ENCODE measurements at places on chromosomes 12 and 14.

- DNase-seq: no peak
These were observed 71.5 kb downstream of the POLR3B start for GRCh38 chr12:106429043-106429552.

GRCh38 chr14:74667758-74668157 is 45.1 kb downstream of the AREL1 start:
- DNase-seq: no peak

GRCh38 chr14:81235096-81235495 is 14.3 kb upstream of the GTF2A1 start:
- no peak for DNase-seq

- no peak for DNase-seq
These were observed 270.8 kb upstream of the BTG1 start for GRCh38 chr12:92416385-92416812.

DNA sequence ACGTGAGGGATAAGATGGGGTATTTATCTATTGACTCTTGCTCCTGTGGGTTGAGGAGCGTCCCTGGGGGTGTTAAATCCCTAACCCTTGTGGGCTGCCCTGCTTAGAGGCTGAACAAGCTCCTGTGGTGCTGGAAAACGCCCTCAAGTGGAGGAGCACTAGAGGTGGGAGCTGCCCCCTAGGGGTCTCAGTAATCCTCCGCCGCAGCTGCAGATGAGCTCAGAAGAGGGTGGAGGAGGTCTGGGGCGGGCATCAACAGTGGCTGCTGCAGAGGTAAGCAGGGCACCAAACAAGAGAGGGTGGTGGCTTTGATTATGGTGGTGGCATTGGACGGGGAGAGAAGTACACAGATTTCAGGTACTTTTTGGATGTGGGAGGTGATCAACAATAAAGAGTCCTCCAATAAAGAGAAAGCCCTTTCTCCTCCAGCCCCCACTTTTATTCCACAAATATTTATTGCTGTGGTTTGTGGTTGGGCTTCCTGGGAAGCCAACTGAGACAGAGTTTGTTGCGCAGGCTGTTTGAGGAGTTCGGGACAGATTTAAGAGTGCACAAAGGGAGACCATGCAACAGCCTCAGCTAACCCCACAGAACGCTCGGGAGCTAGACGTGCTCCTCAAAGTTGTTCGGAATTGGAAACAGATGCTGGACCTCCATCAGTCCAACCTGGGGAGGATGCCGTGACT is 179.9 kb downstream of the ADCK1 start:
- DNase-seq: peak; percentile 74

- DNase-seq: peak; percentile 58
These were observed at the start of gene DTX1 for GRCh38 chr12:113056631-113057488. TSS of gene DTX1 (plus strand) at chr12:113056730. CDS start at chr12:113058193, 1,463 bp downstream.

DNA sequence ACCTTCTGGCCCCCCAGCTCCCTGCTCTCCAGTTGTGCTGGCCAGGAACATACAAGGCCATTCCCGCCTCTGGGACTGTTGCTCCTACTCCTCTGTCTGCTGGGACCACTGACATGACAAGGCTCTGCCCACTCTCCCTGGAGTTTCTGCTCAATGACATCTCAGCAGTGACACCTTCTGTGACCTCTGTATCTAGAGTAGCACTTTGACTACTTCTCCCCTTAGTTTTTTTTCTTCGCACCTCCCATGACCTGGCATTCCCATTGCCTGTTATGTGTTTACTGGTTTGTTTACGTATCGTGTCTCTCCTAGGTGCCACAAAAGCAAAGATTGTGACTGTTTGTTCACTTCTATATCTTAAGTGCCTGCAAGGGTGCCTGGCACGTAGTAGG is 40.1 kb upstream of the TMEM263 start:
- DNase-seq: no peak

- DNase-seq: peak; percentile 81
These were observed 693 bp downstream of the MAP3K9 start for GRCh38 chr14:70808416-70809224.

GRCh38 chr12:24780697-24781368 is 168.1 kb downstream of the BCAT1 start:
- DNase-seq: no peak

DNA sequence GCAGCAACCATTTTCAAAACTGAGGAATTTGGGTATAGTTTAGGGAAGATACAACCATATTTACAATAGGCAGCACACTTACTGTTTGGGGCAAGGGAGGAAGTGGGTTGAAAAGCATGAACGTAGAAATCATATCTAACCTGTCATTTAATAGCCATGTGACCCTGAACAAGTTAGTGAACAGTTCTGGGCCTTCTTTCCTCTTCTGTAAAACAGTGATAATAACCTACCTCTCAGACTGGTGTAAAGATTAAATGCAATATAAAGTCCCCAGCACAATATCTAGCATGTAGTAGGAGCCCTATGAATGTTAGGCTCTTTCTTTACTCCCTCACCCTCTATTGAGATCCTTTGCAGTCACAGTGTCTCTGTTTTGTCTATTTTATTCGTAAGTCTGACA is 33.5 kb downstream of the A2ML1 start:
- no peak for DNase-seq

DNA sequence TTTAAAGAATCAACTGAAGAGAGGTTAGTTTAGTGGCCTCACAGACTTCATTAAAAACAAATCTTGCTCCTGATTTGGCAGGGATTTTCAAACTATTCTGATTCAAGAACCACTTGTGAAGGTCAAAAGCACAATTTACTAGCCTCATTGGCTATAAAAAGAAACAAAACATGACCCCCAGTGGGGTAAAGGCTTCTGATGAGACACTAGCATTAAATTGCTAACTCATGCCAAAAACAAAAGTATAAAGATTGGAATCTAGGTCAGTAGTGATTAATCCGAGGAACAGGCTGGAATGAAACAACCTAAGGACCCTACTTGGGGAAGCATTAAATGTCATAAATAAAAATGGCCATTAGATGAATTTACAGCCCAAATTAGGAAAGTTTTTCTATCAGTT is 312.3 kb downstream of the PAWR start:
- DNase-seq: no peak

- no peak for DNase-seq
These were observed 13.0 kb downstream of the SLC48A1 start for GRCh38 chr12:47785887-47786661.

GRCh38 chr12:14256121-14256520 is 109.4 kb upstream of the ATF7IP start:
- no peak for DNase-seq

GRCh38 chr14:81269100-81269978 is 48.6 kb upstream of the GTF2A1 start:
- peak; percentile 74 for DNase-seq

DNA sequence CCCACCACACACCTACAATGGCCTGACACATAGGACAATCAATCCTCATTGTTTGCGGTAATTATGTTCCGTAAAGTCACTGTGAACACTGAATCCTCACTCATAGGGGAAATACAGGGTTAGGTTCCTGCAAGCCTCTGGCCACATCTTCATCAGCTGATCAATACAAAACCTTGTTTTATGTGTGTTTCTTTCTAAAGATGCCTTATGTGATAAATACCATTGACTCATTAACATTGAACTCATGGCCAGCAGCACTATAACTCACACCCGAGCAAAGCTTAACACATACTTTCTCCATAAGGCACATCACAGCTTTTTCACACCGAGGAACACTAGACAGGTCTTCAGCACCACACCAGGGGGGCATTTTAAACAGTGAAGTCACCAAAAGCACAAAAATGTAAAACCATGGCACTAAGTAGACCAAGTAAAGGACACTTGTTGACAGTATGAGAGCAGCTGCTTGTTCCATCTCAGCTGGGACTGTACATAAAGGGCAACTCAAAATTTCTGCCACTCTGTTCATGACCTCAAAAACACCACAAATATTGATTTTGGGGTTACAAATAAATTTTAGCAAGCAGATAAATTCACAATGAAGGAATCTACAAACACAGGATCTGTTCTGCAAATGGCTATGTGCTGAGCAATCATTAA is 60.5 kb downstream of the ESR2 start:
- DNase-seq: no peak

GRCh38 chr14:31252865-31253264 is 45.3 kb upstream of the HECTD1 start:
- DNase-seq: no peak

DNA sequence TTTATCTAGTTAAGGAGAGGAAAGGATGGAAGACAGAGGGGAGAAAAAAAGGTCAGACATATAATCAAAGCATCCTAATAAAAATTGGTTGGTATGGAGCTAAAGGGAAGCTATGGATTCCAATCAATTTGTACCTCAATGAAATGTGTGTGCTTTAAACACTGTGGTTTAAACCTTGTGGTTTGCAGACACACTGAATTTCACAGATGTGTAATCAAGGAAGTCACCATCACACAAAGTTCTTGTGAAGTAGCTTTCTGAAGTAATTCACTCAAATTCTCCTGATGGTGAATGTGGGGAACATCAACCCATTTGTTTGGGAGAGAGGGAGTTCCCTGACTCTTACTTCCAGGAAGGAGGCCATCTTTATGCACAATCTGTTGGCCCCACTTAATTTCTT is 243.3 kb upstream of the KRR1 start:
- no peak for DNase-seq

DNA sequence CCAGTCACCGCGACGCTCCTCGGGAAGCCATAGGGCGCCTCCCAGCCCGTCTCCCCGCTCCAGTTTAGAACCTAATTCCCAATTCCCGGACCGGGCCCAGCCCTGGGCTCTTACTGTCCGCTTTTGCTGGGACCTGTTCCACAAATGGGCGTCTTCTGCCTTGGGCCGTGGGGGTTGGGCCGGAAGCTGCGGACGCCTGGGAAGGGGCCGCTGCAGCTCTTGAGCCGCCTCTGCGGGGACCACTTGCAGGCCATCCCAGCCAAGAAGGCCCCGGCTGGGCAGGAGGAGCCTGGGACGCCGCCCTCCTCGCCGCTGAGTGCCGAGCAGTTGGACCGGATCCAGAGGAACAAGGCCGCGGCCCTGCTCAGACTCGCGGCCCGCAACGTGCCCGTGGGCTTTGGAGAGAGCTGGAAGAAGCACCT is 797 bp downstream of the UNG start:
- no peak for DNase-seq

DNA sequence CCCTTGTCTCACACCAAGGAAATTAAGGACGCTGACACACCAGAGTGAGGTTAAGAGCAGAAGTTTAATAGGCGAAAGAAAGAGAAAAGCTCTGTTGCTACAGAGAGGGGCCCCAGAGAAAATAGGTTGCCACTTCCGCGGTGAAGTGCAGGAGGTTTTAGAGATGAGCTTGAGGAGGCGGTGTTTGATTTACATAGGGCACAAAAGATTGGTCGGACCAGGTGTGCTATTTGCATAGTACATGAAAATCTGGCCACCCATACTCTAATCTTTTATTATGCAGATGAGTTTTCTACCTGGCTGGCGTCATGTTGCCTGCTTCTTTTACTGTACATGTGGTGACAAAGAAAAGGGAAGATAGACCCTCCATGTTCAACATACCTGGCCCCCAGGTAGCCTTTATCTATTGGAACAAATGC is 23.3 kb upstream of the MYF6 start:
- DNase-seq: no peak

DNA sequence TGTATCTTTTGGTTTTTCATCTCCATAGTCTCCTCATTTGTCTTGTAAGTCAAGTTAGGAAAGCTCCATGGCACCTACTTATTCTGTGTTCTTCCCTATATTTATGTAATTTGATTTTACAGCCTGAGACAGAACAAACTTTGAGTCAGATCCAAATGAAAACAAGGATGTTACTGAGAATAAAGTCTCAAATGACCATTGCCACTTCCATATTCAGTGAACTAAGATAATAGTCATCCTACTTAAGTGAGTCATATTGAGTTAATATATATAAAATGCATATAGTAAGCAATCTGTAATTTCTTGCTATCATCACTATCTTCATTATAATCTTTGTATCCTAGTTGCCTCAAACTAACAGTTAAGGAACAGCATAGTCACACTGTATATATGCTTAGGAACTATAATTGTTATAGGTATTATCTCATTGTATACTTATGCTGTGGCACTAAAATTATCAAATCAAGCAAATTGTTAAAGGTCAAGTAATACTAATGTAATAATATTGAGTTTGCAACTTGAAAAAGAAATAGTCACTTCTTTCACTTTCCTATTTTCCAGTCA is 30.8 kb downstream of the TMTC3 start:
- no peak for DNase-seq

All from urothelium cell line (cell line).